ENCODE measurements at places on chromosomes 5 and 9.
A peak's percentile ranks its signal among the peaks of the same experiment; 100 is the strongest.

- no peak for DNase-seq
Observed at GRCh38 chr9:137682428-137683105, 63.8 kb downstream of the EHMT1 start.

DNA sequence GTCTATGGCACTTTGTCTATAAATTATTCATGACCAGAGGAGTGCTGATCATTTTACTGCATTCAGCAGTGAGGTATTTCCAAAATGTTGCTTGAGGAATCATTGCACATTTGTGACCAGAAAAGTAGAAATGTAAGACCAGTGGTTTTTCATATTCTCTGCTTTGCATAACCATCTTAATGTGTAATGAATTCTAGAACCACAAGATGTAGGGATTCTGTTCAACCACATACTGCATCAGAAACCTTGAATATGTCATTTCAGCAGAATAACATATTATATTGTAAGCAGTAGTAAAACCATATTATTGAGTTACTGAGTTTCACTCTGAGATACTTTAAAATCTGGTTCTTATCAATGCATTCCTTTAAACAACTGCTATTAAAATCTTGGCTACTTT is 1243.4 kb downstream of the MAT2B start:
- no peak for DNase-seq

DNA sequence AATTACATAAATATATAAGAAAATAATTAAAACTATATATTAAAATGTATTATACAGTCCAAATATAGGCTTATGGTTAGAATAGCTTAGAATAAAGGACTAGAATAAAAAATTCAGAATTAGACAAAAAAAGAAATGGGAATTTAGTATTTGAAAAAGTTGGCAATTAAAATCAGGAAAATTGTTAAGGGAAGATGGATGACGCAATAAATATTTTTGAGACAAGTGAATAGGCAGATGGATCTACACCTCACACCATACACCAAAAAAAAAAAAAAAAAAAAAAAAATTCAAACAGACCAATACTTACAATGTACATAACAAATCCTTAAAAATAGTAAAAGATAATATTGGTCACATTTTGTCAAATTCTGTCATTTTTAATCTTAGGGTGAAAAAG is 200.7 kb downstream of the TMEM232 start:
- no peak for DNase-seq

DNA sequence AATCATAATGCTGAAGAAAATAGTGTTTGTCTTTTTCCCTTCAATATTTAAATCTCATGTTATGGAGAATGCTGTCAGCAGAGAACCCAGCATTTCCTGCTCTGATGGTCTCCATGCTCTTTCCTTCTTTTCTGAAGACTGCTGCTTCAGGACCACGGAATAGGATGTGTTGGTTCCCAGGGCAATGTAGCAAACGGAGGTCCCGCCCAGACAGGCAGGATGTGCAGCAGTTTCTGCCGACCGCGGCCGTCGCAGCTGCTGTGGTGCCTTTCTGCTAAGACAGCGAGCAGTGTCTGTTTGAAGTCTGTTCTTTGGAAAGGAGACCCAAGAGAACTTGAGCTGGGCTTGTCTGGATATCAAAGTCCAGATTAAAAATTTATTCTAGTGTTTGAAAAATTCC is 654.3 kb downstream of the CCDC171 start:
- DNase-seq: no peak

DNA sequence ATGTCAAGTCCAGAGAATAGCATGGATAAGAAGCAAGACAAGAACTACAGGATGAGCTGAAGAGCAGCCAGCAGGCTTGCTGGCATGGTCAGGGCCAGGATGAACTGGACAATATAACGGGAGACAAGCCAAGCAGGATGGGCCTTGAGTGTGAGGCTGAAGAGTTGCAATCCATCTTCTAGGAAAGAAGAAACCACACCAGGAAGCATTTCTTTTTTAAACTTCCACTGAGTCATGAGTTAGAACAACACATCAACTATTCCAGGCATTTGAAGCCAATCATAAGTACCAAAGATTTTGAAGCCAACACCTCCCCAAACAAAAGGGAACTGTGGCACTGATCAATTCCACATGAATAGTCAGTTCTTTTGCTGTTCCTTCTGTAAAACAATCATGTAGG is 27.3 kb downstream of the SLC31A2 start:
- DNase-seq: no peak

GRCh38 chr9:22817181-22817580 is 370.6 kb downstream of the DMRTA1 start:
- DNase-seq: no peak

- no peak for DNase-seq
Observed at GRCh38 chr5:143121135-143121475, 282.4 kb downstream of the NR3C1 start.

- DNase-seq: no peak
Observed at GRCh38 chr5:135304352-135305221, 94.4 kb downstream of the MACROH2A1 start.

DNA sequence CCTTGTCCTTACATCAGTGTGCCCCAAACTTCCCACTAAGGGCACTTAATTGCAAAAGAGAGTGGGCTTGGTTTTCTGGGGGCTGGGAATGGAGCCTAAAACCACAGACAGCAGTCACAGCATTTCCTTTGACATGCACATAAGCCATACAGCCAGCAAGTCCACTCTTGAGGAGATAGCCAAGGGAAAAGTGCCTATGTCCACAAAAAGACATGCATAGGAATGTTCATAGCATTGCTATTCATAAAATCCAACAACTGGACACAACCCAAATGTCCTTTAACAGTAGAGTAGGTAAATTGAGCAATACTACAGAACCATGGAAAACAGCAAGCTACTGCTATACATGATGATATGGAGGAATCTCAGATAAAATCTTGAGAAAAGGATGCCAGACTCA is 11.7 kb upstream of the FAT2 start:
- no peak for DNase-seq

GRCh38 chr9:81268048-81268447 is 421.3 kb downstream of the TLE1 start:
- DNase-seq: no peak

DNA sequence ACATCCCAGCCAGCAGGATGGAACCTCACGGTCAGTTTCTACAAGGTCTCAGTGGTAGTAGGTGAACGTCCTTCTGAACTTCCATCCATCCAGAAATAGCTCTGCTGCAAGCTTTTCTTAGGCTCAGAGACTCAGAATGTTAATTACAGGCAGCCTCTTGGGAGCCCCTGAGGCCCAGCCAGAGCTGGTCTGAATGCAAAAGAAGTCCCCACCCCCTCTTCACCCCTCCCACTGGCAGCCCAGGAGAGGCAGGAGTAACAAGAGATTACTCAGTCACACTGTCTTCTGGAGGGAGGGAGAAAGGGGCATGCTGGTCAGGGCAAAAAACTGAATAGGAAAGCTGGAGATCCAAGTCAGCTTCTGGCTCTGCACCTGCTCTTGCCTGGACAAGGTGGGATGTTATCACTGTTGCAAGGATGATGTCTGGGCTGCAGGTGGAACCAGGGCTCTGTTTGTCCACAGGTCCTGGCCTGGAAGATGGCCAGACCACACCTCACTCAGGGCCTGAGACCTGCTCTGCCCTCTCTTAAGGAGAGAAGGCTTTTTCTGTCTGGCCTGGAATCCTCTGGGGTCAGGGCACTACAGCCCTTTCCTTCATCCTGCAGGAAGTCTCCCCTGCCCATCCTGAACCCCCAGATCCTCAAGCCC is 9.1 kb downstream of the ENHO start:
- no peak for DNase-seq

GRCh38 chr5:146849694-146850303 is 28.8 kb downstream of the PPP2R2B start:
- DNase-seq: no peak

- DNase-seq: no peak
Observed at GRCh38 chr5:72543811-72544210, 36.6 kb upstream of the ZNF366 start.

GRCh38 chr5:74648835-74649293 is 8.3 kb upstream of the ENC1 start:
- DNase-seq: peak; percentile 73

DNA sequence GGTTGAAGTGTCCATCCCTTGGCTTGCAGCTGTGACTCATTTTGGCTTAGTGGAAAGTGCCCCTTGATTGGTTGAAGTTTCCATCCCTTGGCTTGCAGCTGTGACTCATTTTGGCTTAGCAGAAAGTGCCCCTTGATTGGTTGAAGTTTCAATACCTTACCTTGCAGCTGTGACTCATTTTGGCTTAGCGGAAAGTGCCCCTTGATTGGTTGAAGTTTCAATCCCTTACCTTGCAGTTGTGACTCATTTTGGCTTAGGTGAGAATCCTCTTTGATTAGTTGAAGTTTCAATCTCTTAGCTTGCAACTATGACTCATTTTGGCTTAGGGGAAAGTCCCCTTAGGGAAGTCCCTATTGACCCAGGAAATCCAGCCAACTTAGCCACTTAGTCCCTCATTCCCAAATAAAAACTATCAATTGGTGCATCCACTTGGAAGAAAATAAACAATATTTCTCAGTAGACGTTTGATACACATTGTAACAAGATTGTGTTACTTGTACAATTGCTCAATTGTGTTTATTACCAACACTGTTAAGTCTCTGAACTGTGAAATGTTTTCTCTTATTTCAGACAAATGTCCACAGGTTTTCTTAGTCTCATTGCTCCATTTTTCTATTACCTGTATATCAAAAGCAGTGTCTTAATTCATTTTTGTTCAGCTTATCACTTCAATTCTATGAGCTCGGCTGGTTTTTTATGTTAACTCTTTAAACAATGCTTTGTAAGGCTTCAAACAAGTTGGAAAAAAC is 2308.8 kb upstream of the ACO1 start:
- no peak for DNase-seq

GRCh38 chr9:127015921-127016512 is 101.4 kb downstream of the RALGPS1 start:
- no peak for DNase-seq

DNA sequence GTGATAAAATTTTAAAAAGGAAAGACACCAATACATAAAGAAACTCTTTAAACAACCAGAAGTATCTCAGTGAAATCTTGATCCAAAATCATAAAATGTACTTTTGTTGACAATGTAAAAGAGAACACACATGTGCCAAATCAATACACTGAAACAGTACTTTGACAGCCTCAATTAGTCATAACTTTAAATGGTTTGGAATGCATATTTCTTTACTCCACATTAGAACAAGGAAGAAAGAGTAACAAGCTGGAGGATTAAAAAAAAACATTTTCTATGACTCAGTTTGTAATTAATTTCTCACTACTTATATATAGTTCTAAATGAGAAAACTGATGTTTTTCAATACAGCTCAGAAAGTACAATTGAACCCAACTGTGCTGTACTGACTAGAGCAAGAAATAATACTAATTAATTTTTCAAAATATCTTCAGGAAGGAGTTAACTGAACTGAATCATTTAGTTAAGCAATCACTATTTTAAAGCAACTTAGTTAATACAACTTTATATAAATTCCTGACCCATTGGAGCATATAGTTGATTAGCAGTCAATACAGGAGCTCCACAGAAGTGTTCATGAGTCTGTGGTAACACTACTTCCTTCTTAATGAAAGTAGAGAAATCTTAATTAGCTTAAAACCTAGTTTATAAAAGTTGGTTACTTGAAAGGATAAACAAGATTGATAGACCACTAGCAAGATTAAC is 101.0 kb downstream of the NR3C1 start:
- DNase-seq: no peak

- no peak for DNase-seq
Observed at GRCh38 chr5:131218392-131218791, 45.5 kb upstream of the CDC42SE2 start.

DNA sequence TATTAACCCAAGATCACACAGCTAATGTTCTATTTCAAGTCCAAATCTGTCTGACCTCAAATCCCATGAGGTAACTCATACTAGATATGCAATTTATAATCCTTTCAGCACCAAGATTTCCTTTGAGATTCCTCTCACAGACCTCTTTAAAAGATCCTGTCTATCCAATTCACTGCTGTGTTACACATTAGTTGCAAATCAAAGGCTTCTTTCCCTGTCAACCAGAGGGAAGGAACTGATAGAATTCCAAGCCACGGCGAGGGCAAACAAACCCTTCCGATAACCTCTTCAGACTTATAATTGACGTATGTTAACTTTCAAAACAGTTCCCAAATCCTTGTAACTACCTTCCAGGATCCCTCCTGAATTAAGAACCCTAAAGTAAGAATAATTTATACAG is 168.9 kb downstream of the DRD1 start:
- no peak for DNase-seq

DNA sequence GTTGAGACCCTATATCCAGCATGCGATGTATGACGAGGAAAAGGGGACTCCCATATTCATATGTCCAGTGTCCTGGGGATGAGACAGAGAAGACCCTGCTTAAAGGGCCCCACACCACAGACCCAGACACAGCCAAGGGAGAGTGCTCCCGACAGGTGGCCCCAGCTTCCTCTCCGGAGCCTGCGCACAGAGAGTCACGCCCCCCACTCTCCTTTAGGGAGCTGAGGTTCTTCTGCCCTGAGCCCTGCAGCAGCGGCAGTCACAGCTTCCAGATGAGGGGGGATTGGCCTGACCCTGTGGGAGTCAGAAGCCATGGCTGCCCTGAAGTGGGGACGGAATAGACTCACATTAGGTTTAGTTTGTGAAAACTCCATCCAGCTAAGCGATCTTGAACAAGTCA is 17.1 kb downstream of the BTNL3 start:
- DNase-seq: no peak

DNA sequence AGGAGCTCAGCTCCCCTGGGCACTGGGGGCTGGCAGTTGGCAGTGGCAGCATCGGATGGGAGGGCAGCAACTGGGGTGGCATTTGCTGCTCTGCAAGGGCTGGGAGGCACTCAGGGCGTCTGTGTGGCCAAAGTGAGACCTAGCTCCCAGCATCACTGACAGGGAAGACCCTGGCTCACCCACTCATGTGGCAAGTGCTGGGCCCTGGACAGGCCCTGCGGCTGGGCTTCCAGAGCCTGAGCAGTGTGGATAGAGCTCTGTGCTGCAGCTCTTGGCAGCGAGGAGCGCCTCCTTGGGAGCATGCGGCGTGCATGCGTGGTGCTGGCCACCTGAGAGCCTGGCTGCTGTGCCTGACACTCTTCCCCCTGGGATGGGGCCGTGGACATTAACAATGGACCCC is 10.2 kb downstream of the CEP72 start:
- no peak for DNase-seq

GRCh38 chr5:127700237-127700766 is 2.9 kb upstream of the CCDC192 start:
- DNase-seq: no peak

GRCh38 chr9:3746296-3747275 is 220.8 kb upstream of the RFX3 start:
- no peak for DNase-seq

- DNase-seq: no peak
Observed at GRCh38 chr9:33443464-33444154, 3.8 kb downstream of the AQP3 start.

GRCh38 chr5:110371011-110371724 is 355.3 kb downstream of the TMEM232 start:
- no peak for DNase-seq

DNA sequence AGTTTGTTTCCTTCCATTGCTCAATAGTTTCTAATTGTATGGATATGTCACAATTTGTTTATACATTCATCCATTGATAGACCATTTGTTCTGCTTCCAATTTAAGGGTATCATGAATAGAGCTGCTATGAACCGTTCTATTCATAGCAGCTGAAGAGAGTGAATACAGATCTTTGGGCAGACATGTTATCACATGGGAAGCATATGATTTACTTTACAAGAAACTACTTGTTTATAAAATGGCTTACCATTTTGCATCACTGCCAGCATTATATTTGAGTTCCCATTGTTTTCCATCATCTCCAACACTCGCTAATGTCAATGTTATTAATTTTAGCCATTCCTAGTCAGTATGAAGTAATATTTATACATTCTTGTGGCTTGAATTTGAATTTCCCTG is 549.0 kb downstream of the MAT2B start:
- DNase-seq: no peak
